Activated CD4-positive, alpha-beta memory T cell treated with anti-CD3 and anti-CD28 coated beads for 36 hours (primary cell): ENCODE measurements at places on chromosomes 16 and 17.

GRCh38 chr16:12255473-12255872, 278.9 kb downstream of the SNX29 start:
- no peak for DNase-seq

GRCh38 chr16:2777903-2778629, 986 bp upstream of the ELOB start:
- peak; percentile 39 for DNase-seq

GRCh38 chr16:19219836-19220235, 51.8 kb downstream of the SYT17 start:
- no peak for DNase-seq

DNA sequence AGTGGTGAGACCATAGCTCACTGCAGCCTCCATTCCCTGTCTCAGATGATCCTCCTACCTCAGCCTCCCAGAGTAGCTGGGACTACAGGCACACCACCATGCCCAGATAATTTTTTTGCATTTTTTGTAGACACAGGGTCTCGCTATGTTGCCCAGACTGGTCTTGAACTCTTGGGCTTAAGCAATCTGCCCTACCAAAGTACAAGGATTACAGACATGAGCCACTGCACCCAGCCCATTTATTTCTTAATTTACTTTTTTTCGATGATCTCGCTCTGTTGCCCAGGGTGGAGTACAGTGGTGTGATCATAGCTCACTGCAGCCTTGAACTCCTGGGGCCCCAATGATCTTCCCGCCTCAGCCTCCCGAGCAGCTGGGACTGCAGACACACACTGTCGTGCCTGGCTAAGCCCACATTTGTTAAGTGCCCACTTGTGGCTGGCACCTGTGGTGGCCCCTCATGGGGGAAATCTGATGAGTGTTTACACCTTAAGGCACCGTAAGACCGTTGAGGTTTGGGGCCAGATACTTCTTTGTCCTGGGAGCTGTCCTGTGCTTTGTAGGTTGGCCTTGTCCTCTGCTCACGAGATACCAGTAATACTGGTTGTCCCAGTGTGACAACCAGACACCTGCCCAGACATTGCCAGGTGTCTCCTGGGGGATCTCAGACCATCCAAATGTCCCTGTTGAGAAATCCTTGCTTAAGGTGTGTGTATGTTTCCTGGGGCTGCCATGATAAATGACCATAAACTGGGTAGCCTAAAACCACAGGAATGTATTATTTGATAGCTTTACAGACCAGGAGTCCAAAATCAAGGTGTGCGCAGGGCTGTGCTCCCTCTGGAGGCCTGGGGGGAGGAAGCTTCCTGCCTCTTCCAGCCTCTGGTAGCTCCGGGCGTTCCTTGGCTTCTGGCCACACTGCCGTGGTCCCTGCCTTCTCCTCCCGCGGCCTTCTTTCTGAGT, 141.4 kb upstream of the GSE1 start:
- DNase-seq: no peak

DNA sequence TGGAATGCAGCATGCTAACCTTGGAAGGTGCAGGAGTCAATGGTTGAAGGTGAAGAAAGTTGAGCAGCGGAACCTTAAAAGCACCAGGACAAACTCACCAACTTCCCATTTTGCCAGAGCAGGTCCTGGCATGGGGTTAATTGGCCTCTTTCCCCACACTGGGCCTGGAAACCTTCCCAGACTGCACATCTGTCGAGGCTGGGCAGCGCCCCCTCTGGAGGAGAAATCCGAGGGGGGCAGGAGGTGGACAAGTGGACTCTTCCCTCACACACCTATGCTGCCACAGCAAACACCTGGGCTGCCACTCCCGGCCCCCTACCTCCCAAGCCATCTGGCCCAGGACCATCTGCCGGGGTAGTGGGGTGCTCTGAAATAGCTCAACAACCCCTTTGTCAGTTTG, 232.4 kb downstream of the CBLN1 start:
- no peak for DNase-seq

DNA sequence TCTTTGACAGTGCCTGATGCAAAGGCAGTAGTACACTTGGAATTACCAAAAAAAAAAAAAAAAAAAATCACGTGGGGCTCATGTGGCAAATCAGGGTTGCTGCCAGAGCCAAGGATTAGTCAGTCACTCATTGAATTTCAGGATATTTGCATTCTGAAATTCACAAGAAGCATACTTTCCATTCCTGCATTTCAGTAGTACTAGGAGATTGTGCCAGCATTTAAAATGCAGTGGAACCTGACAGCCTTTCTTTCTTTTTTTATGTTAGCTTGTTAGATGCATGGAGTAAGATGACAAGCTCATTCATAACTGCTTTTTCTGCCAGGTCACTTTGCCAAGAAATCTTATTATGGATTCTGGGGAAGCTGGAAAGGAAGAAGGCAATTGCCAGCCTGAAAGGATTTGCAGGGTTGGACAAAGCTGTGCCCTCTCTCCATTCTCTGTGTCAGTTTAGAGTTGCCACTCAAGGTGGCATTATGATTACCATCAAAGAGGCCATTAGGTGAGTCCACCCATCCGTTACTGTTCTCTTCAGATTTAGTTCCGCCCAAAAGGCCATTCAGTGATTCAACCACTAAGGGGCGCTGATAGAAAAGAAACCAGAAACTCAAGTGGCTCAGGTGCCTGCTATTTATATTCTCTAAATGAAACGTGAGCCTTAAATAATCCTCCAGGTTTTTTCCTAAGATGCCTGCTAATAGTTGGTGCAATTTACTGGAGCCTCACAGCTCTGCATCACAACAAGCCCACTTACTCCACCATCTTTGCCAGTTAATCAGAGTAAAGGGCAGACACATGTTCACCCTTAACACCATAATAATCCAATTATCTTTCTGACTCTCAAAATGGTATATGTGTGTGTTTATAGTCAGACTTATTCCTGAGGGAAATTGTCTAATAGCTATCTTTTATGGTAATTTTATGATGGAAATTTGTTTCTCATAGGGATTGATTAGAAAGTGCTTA, 59.0 kb downstream of the TANGO6 start:
- peak; percentile 11 for DNase-seq

DNA sequence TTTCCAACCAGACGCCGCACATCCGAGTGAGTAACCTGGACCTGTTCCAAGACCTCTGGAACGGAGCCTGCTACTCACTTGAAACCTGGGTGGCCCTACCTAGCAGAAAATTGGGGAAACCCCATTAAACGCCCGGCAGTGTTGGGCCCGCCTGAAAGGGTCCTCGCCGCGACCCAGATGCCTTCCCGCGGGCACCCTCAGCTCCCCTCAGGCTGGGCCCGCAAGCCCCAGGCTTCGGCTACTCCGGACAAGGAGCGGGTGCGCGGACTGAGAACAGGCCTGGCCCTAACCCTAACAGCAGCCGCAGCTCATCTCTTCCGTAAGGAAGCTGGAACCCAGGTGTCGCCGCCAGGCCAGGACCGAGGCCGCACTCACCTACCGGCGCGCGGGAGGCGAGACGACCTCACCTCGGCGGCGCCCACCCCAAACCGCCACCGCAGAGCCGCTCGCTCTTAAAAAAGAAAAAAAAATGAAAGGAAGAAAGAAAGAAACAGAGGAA, 344 bp downstream of the PSME3IP1 start:
- peak; percentile 50 for DNase-seq

GRCh38 chr17:68020409-68020756, 15.2 kb upstream of the KPNA2 start:
- DNase-seq: no peak

- DNase-seq: peak; percentile 53
Observed at GRCh38 chr17:6660805-6661463, 9.4 kb downstream of the C17orf100 start.

- DNase-seq: peak; percentile 40
Observed at GRCh38 chr17:76678330-76678729, 32.4 kb downstream of the MXRA7 start.

DNA sequence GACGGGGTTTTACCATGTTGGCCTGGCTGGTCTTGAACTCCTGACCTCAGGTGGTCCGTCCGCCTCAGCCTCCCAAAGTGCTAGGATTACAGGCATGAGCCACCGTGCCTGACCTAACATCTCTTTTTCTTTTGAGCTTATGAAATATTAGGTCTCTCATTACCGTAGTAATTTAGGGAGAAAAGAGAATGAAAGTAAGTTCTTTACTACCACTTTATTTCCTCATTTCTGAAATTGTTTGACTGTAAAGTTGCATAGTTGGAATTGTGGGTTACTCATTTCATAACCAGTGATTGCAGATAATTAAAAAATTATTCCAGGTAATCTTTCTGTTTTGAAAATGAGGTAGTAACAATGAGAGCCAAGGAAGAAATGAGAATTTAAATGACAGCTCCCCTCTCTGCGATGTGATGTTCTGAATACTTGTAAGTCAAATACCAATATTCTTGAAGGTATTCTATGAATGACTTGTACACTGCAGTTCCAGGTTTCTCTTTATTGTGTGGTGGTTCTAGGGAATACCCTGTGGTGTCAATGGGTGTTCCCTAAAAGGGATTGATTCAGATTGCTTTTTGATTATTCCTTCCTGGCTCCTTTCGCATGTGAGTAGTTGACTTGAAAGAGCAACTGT, 28.3 kb downstream of the MAP2K4 start:
- no peak for DNase-seq

DNA sequence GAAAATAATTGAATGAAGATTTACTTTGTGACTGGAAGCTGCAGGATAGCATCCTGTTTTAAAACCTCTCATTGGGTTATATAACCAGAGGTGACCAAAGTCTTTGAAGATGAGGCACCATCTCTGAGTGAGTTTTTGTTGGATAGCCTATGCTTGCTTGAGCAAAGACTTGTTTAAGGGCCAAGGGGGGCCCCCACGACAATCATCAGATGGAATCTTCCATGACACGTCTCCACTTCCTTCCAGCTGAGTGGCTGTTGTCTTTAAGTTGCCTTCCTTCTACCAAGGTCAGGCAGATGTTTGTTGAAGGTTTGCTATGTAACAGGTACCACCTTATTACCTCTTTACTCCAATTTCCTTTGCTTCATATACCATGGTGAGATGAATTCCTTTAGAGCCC, 188.8 kb downstream of the PRKCA start:
- peak; percentile 71 for DNase-seq

DNA sequence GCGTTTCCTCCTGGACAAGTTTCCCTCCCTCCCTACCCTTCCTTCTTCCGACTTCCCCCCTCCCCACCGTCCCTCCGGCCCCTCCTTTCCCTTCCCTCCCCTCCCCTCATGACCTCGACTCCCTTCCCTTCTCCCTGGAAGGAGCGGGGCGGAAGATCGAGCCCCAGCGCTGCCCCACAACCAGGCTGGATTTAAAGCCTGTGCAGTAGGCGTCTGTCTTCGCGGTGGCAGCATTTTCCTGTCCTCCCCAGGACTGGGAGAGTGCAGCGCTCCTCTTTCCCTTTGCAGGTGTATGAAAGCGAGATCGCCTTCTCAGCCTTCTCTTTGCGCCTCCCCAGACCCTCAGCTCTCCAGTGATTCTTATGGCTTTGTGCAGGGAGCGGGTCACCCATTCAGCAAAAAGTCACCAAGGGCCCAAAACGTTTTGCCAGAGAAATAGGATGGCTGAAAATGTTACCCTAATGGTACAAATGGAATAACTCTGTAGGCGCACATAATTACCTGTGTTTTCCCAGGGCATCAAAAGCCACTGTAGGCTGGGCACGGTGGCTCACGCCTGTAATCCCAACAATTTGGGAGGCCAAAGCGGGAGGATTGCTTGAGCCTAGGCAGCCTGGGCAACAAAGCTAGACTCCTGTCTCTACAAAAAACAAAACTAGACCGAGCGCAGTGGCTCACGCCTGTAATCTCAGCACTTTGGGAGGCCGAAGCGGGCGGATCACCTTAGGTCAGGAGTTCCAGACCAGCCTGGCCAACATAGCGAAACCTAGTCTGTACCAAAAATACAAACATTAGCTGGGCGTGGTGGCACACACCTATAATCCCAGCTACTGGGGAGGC, 40.8 kb downstream of the SLFN12L start:
- DNase-seq: no peak

DNA sequence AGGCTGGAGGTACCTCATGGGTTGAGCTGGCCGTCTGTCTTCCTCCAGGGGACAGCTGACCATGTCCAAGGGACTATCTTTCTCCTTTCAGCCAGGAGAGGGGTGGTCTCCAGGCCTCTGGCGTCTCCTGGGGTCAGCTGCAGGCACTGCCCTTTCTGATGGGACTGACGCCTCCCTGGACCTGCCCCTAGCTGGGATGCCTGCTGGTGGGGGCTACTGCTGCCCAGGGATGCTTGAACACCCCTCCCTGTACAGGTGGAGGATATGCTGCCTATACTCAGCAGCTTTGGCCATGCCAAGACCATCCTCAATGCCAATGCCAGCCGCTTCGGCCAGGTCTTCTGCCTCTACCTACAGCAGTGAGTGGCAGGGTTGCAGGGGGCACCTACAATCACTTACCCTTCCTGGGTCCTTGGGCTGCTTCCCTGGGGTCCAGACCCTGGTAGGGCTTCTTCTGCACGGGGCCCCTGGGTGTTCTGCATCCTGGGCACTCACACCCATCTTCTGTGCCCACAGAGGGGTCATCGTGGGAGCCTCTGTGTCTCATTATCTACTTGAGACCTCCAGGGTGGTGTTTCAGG, 4.2 kb downstream of the MYO15B start:
- no peak for DNase-seq

- DNase-seq: no peak
Observed at GRCh38 chr17:80356231-80356856, 58.6 kb upstream of the ENDOV start.

DNA sequence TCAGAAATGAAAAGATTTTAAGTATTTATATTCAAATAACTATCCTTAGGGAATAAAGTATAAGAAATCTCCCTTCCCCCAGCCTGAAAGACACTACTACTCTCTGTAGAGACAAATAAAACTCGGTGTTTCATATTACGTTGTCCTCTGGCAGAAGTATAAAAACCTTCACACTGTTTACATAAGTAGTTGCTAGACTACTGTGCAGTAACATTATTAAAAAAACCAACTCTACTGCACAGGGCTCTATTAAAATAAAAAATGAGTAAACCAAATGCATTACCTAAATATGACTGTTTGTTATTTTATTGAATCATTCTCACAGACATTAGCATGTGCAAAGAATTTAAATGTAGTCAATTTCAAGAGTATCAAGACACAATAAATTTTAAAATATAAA, 67.4 kb downstream of the MED13 start:
- no peak for DNase-seq

DNA sequence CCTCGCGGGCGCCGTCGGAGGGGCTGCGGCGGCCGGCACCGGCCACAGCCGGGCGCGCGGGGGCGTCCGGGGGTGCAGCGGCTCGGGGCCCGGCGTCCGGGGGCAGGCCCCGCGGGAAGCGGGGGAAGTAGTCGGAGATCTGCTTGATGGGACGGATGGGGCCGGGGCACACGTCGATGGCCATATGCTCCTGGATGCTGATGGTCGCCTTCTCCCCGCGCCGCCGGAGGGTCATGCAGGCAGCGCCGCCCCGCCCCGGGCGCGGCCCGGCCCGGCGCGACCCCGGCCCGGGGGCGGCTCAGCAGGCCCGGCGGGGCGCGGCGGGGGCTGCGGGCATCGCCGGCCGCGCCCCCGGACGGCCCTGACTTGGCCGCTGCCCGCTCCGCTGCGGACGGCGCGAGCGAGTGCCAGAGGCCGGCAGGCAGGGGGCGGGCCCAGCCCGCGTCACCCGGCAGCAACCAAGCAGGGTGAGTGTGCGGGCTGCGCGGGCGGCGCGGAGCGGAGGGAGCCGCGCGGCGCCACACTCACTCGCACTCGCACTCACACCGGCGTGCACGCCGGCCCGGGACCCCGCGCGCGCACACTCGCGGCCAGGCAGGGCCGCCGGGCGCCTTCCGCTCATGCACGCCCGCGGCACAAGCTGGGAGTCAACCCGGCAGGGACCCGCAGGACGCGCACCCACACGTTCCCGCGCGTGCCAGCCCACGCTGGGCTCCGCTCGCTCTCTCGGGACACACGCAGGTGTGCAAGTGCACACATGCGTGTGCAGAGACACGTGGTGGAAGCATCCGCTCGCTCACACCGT, at the start of gene DOC2B:
Gene DOC2B, minus strand, starts transcription at position 406 of the 805 bp plus-strand sequence. Its CDS starts 171 bp downstream, at position 235.
- DNase-seq: peak; percentile 26

GRCh38 chr16:17921357-17921978, 415.1 kb downstream of the NPIPA8 start:
- peak; percentile 74 for DNase-seq
